ENCODE measurements at places on chromosomes 6 and 20.

GRCh38 chr6:31899215-31899614, 1.7 kb upstream of the EHMT2 start:
- DNase-seq, result no peak

GRCh38 chr6:2940010-2940850, 31.1 kb downstream of the SERPINB6 start:
- no peak for DNase-seq

DNA sequence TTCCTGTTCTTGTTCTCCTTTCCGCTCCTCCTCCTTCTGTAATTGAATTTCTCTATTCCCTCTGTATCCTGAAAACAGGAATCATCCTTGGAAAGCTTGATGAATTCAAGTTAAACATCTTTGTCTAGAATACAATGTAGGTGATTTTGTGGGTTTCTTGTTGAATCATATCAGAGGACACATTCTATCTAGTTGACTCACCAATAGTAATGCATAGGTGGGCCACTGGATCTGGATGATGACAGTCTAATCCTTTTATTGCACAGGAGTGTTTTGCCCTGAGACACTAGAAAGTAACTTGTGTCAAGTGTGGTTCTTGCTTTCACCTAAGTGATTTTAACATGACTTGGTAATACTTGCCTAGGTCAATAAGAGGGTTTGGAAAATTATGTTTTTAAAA, 164.3 kb downstream of the RFPL4B start:
- DNase-seq, result no peak

DNA sequence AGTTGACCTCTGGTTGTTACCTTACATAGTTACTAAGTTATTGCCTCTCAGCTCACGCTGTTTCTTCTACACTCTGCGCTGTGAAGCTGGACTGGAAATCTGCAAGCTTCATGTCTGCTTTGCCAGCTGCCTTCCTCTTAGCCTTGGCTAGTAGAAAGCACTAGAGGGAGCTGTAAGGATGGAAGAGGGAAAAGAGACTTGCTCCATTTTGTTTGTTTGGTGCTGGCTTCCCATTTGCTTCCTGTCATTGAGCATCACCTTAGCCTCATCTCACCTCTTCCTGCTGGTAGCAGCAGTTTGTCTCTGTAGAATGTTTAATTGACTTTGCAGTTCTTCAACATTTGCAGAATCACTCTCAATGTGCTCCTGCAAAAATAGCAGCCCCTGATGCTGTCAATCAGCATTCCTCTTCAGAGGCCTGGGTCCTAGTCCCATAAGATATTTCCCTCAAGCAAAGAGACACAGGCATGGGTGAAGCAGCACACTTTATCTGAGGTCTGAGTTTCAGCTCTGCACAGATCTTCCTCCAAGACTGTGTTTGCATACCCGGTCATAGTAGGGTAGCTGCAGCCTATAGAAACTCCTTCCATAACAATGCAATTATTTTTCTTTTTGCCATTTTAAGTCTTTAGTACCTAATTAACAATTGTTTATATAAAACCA, 302.2 kb upstream of the EPHA7 start:
- no peak for DNase-seq

- DNase-seq, result peak; percentile 74
Observed at GRCh38 chr20:62860924-62861691, 514 bp downstream of the TCFL5 start.

DNA sequence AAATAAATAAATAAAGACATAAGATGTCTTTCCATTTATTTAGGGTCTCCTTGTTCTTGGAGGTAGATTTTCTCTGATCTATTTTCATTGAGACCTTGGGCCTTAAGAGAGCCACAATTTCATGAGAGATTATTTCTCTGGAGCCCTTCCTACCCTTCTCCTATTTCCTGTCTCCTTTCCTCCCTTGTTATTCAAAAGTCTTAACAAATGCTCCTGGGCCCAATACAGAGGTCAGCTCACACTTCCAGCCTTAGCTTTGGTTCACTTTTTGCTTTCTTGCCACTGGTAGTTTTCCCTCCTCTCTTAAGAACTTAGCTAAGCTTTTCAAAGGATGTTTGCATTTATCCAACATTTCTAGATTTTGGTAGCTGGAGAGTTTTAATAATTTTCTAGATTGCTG, 44.0 kb downstream of the PTPRA start:
- no peak for DNase-seq

GRCh38 chr6:14453712-14454472, 336.3 kb downstream of the CD83 start:
- DNase-seq, result no peak

DNA sequence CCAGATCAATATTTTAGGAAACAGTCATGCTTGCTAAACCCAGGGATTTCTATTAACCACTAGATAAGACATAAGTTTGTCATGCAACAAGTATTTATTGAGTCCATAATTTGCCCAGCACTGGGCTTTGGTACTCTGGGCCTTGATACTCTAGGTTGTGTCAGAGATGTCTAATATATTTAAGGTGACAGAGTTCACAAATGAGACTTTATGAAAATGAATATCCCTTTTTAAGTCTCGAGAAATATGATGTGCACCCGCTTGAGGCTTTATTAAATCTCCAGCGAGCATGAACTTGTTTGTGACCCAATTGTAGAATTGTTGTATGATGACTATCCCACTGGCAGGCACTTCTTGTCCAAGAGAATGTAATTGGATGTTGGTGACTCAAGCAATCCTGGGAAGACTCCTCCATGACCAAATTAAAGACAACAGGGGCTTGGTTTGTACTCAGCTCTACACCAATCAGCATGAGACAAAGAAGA, 109.2 kb downstream of the ESR1 start:
- DNase-seq, result no peak

- peak; percentile 57 for DNase-seq
Observed at GRCh38 chr6:113630738-113631535, 226.2 kb upstream of the MARCKS start.

DNA sequence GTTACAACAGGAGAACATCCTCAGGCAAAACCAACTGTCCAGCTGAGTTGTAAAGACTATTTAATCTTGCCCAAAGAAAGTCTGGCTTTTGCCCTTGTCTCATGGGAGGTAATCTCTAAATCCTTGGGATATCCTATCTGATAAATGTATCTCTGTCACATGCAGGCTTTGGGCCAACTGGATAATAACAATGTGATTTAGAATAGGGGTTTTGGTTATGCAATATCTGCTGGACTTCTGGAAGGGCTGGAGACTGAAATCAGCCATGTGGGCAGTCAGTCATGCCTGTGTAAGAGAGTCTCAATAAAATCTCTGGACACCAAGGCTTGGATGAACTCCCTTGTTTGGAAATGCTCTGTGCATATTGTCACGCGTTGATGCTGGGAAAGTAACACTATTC, 56.3 kb upstream of the PRL start:
- DNase-seq, result no peak

GRCh38 chr6:72669324-72669723, 47.5 kb downstream of the KCNQ5 start:
- no peak for DNase-seq

- DNase-seq, result no peak
Observed at GRCh38 chr6:30842754-30843610, 41.3 kb upstream of the DDR1 start.

DNA sequence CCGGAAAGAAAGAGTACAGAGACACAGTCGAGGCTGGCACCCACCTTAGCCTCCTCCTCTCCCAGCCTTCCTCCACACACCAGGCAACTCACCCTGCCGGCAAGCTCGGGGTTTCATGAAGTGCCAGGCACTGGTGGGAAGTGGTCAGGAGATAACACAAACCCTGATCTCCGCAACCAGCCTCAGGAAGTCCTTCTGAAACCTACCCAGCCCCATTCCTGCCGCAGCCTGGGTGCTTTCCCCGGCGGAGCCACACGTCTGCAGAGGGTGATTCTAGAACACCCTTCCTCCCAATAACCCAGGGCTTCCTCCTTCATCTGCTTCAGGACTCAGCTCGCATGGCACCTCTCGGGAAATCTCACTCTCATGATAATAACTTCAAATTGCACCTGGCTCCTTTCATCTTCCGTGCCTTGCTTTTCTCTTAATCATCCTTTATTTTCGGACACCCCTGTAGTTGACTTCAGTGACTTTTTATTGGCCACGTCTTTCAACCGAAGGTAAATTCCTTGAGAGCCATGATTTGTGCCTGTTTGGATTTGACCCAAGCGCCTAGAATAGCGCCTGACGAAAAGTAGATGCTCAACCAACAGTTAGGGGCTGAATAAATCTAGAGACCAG, 8.7 kb upstream of the HLA-E start:
- DNase-seq, result no peak

GRCh38 chr6:20217324-20217855, 5.1 kb upstream of the MBOAT1 start:
- no peak for DNase-seq

DNA sequence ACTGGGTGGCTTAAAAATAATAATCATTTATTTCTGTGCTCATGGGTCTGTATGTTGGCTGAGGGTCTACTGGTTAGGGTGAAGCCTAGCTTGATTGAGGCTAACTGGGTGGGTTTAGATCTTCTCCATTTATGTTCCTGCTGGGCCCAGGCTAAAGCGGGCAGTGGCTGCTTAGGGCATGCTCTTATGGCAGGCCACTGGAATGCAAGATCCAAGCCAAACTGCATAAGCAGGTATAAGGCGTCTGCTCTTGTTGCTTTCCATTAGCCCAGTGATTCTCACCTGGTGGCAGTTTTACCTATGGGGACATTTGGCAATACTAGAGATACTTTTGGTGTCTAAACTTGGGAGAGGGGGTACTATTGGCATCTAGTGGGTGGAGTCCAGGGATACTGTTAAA, 44.5 kb downstream of the QKI start:
- DNase-seq, result no peak

GRCh38 chr6:117546674-117547073, 55.6 kb downstream of the GOPC start:
- DNase-seq, result no peak

GRCh38 chr6:140537834-140538705, 1163.6 kb upstream of the CITED2 start:
- peak; percentile 50 for DNase-seq

DNA sequence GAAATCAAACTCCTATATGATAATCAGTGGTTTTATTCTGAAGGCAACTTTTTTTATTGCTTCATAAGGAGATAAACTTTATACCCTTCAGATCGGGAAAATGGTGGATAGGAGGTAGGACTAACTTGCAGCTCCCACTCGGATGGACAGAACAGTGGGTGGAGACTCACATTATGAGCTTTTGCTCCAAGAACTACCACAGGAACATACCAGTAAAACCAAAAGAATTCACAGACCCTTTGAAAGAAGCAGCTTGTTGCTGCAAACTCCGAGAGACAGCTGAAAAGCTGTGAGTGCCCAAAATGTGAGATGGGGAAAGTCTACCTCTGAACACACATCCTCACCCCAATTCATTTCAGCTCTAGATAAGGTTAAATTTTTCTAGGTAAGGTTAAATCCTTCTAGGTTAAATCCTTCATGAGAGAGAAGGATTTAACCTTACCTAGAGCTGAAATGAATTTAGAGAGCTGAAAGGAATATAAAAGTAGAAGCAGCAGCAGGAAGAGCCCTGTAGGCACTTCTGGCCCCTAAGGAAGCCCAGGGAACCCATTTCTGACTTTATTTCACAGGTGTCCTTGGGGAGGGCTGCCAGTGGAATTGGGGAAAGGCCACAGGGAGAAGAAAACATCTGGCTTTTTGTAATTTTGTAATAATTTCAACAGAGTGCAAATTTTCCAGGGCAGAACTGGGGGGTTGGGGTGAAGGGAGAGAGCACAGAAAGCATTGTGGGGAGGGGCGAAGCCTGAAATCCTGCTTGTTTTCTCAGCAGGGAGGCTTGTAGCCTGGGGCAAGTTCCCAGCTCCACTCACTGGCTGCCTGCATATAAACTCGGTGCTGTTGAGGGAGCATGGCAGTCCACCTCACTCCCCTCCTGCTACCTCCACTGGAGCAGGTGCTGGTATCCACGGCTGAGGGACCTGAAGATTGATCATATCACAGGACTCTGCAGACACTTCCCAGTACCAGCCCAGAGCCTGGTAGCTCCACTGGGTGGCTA, 65.9 kb upstream of the HCRTR2 start:
- DNase-seq, result peak; percentile 5

GRCh38 chr6:107786179-107786578, 37.9 kb downstream of the SCML4 start:
- no peak for DNase-seq

GRCh38 chr6:169990095-169991030, 238.9 kb downstream of the ERMARD start:
- DNase-seq, result no peak

DNA sequence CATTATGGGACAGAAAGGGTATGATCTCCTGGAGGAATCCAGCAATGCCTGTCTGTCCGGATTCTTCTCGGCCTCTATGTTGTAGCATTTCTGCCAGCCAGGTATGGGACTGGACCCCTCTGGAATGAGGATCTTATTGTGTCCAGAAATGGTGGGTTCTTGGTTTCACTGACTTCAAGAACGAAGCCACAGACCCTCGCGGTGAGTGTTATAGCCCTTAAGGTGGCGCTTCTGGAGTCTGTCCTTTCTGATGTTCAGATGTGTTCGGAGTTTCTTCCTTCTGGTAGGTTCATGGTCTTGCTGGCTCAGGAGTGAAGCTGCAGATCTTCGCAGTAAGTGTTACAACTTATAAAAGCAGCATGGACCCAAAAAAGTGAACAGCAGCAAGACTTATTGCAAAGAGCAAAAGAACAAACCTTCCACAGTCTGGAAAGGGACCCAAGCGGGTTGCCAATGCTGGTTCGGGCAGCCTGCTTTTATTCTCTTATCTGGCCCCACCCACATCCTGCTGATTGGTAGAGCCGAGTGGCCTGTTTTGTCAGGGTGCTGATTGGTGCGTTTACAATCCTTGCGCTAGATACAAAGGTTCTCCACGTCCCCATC, 62.3 kb upstream of the IER3 start:
- DNase-seq, result no peak

- no peak for DNase-seq
Observed at GRCh38 chr6:110002676-110003075, 24.6 kb downstream of the GPR6 start.

GRCh38 chr6:69022993-69023392, 387.9 kb downstream of the ADGRB3 start:
- no peak for DNase-seq

- no peak for DNase-seq
Observed at GRCh38 chr20:11080781-11081377, 407.1 kb upstream of the JAG1 start.

DNA sequence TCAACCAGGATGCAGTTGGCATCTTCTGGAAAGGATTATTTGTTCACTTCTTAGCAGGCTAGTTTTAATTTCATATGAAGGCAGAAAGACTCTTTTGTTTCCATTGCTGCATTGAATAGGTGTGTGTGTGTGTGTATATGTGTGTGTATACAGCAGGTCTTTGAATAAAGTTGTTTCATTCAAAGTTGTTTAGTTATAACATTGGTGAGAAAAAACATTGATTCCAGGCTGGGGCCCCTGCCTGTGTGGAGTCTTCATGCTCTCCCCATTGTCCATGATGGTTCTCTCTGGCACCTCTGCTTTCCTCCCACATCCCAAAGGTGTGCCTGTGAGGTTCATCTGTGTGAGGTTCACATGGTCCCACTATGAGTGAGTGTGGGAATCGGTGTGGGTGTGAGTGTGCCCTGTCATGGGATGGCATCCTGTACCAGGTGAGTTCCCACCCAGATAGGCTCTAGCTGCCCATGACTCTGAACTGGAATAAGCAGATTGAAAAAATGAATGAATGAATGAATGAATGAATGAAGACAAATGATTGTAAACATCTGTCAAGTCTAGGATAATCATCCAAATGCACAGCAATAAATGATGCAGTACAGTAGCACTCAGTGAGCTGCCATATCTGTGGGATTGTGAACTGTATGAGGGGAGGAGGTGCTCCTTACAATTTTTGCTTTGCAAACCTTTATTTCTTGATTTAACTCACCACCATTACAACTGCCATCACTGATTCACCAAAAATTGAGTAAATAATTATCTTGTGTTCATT, 156.0 kb downstream of the ADGRG6 start:
- no peak for DNase-seq

GRCh38 chr6:111727802-111728201, 122.1 kb upstream of the TRAF3IP2 start:
- DNase-seq, result no peak
